ENCODE measurements at places on chromosomes 7 and 10.

DNA sequence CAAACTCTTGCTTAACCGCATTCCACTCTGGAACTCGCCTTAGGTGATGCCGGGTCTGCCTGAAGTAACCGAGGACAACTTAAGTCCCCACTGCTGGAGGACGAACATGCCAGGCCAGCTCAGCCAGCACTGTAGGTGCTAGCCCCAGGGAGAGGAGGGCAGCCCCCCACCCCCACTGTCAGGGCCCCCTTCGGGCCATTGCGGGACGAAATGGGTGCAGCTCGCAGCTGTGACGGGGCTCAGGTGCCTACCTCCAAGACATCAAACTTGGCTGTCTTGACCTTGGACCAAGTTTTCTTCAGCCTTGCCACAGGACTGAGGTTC lies 60.4 kb downstream of the CSGALNACT2 start:
- DNase-seq: no peak

GRCh38 chr7:142104550-142105527 lies 6.7 kb upstream of the MGAM2 start:
- DNase-seq: no peak

DNA sequence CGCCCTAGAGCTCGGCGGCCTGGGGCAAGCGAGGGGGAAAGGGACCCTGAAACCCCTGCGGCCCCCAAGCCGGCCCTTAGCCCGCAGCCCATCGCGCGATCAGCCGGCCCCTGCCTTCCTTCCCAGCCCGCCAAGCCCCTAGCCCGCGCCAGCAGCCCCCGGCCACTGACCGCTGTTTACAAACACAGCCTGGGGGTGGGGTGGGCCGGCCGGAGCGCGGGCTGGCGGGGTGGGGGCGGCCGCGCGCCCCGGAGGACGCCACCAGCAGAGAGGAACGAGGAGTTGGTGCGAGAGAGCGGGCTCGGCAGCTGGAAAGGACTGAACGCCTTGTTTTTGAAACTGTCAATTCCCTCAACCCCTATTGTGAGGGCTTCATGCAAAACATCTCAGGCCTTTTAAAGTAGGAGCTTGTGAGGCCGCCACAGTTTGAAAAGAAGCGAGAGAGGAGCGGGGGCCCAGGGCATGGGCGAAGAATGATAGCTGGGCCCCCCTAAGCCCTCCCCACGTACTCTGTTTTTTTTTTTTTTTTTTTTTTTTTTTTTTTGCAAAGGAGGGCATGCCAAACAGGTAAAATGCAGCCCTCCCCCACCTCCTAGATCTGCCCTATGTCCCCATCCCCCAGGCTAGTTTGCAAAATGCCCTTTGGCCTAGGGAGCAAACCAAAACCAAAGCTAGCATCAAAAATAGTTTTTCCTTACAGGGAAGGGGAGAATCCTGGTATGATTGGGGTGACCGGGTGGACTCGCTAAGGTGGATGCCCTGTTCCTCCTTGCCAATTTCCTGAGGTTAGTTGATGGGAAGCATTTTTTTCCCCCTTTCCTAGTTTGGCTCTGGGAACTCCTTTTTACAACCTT lies 15.0 kb downstream of the SKIDA1 start:
- DNase-seq: peak; percentile 58

DNA sequence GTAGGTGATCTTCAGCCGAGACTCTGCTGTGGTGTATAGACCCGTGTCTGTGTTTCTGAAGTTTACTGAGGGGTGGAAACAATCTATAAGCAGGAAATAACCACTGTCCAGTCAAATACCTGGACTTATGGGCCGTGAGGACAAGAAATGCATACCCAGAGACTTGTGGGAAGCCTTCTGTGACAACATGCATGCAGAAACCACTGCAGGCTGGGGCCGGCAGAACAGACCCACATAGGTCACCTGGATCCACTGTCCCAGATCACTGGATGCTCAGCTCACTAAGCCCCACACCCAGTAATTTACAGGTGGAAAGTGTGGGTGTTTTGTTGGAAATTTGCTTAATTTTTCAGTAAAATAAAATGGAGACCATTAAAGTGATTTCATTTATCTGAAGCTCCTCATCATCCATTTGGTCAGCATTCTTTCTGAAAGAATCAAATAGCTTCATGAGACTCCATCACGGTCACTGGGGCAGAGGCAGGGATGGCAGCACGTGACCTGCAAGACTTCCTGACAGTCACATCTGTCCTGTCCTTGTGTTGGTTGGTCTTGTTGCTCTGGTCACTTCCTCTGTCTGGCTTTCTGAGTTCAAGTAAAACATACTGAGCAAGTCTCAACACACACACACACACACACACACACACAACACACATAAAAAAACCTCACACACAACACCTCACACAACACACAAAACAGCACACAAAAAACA lies 108.3 kb downstream of the TNS3 start:
- no peak for DNase-seq

- DNase-seq: no peak
Measured at GRCh38 chr7:31175672-31176071, 123.6 kb downstream of the ADCYAP1R1 start.

DNA sequence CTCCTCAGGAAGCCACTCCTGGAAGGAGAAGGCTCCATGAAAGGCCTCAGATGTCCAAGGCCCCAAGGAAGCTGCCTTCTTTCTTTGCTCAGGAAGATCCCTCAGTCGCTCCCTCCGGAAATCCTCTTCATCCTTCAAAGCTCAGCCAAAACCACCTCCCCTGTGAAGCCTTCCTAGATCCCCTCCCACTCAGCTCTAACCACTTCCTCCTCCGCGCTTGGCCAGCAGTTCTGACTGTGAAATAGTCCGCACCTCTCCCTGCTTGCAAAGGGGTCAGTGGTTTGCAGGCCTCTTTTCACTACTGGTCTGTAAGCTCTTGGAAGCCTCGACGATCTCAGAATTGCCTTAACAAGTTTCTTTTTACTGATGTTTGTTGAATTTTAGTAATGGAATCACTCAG lies 23.9 kb downstream of the PYROXD2 start:
- no peak for DNase-seq

DNA sequence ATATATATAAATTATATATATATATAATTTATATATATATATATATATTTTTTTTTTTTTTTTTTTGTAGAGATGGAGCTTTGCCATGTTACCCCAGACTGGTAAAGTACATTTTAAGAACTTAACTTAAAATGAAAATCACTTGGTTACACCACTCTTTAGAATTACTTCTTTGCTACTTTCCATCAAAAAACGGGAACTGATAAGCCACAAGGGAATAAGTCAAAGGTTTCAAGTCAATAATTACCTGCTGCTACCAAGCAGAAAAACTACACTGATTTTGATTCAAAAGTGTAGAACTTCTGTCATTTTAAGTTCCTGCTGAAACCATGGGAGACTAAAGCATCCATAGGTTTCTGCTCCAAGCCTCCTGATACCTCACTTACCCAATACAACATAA lies 12.2 kb downstream of the PPA1 start:
- no peak for DNase-seq

DNA sequence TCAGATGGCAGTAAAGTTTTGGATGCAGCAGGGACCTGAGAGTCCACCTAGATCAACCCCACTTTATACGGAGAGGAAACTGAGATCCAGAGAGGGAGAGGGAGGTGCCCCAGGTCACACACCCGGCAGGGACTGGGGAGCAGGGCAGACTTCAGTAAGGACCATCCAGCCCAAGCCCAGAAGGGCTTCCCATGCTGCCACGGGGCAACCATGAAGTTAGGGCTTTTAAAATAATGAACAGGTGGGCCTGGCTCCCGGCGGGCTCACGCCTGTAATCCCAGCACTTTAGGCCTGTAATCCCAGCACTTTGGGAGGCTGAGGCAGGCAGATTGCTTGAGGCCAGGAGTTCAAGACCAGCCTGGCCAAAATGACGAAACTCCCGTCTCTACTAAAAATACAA lies 98.5 kb downstream of the HIP1 start:
- DNase-seq: no peak

DNA sequence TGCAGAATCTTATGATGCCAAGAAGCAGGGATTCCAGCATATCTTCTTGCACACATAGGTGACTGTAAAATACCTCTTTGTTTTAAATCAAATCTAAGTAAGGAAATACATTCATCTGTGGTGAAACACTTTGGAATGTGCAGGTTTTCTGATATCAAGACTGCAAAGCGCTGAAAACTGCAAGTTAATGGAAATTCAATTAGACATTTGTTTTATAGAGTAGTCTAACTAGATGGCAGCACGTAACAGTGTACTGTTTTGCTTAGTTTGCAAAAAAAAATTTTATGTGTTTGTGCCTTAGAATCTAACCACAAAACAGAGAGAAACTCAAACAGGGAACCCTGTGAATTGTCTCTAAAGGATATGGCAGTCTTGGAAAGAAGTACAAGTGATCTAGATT lies 259.2 kb downstream of the HDAC9 start:
- no peak for DNase-seq

DNA sequence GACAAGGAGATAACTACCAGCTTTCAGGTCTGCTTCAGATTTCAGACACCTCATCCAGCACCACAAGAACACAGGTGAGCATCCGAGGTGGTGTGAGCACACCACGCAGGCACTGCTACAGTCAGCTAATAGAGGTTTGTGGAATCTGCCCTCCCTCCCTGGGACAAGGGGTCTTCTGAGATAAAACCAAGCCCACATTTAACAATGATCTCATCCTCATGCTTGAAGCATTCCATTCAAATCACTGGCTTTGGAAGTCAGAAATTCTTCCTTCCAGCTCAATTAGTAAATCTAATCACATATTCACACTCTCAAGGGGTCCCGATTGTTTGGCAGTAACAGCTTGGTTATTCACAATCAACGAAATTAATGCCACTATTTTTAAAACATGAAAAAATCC lies 331.4 kb downstream of the ELMO1 start:
- no peak for DNase-seq

GRCh38 chr10:114068054-114068707 lies 24.5 kb downstream of the ADRB1 start:
- DNase-seq: no peak
